ENCODE measurements at places on chromosomes 2 and 18.

GRCh38 chr2:96554293-96555145, 18.0 kb downstream of the ARID5A start:
- DNase-seq = peak; percentile 69

DNA sequence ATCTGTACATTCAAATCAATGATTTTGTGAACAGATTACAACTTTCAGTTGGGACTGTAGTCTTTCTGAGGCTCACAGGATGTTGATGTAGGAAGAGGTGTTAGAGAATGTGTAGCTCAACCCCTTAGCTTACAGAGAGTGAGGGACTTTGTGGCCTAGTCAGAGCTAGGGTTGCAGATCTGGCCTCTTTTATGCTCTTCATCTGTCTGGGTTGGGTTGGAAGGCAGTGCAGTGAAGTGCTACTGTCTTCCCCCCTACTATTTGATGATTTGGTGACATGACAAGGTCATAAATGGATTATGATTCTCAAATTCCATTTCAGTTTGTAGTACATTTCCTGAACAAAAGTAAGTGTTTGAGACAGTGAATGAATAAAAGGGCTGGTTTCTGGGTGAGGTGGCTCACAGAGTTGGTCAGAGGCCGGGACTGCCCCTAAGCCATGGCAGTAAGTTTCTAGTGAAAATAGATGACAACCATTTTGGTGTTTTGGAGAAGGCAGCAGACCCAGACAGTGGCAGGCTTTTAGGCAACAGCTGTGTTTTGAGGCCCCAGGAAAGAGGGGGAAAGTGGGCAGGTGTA, 21.6 kb downstream of the MAP4K4 start:
- DNase-seq = no peak

GRCh38 chr2:48760826-48761225, 5.3 kb upstream of the LHCGR start:
- no peak for DNase-seq

DNA sequence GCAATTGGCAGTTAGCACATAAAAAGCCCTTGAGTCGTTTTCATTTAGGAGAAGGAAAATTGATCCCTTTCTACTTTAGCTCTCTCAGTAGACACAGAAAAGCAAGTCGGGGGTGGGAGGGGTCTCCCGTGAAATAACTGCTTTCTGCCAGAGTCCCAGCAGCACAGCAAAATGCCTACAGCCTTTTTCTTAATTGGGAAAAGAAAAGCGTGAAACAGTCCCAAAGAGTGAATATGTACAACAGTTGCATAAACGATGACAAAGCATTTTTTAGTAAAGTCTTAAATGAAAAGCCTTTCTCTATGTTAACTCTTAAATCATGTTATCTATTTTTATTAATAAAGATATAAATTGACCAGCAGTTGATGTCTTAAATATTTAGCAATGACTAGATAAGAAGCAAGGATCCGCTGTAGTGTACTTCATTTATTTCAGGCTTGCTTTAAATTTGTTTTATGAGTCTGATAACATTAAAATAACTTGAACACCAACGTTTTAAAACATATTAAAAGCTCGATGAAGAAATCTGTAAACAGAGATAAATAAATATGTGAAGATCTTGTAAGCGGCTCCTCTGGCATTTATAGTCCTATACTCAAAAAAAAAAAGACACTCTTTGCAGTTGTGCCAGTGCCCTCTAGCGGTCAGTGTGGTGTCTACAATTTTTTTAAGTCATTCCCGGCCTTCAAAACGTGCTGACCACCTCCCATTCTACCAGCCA, 42.3 kb upstream of the ATIC start:
- DNase-seq = peak; percentile 37

- DNase-seq = no peak
Observed at GRCh38 chr2:190964170-190964795, 49.7 kb downstream of the STAT1 start.

DNA sequence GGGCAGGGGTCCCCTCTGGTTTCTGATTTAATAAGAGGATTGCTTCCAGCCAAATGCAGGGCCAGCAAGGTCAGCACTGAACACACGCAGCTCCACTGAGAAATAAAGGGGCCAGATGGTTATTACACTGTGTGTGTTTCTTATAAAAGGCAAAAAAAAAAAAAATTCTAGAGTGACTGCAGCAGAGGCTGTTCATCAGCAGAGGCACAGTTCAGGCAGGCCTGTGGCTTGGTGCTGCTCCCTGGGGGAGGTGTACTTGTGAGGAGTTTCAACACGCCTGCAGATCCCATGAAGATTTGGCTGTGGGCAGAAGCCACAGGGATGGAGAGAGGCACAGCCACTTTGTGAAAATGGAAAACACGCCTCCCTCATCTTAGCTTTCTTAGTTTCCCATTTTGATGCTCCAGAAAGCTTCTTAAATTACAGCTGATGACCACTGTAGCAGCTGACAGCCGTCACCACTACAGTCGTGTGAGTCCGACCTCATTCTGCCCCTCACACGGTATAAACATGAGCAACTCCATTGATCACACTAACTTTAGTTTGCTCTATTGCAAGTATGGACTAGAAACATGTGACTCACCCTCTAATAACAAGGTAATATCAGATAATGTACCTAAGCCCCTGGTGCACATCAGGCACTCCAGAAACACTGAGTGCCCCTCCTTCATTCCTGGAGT, 726.5 kb upstream of the RAB6C start:
- peak; percentile 22 for DNase-seq

DNA sequence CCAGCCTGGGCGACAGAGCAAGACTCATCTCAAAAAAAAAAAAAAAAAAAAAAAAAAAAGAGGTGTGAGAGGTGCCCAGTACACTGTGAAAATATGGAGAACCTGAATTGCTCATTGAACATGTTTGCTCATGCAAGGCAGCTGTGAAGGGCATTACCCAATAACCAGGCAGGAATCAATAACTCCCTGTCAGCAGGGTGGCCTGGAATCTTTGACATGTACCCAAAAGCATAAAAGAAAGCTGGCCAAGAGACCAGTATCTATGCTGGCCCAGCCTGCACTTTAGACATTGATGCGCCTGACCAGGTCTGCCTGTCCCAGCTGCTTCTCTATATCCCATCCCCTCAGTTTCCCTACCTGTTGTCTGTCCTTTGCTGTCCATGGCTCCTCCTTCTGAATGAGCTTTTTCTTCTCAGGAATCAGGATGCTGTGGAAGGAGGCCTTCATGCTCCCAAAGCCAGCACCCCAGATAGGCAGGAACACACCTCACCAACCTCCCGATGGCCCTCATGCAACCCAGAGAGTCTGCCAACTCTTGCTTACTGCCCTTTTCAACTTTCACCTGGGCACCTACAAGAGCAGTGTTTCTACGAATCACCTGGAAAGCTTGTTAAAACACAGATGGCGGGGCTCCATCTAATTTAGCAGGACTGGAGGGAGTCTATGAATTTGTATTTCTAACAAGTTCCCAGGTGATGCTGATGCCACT, 83.4 kb upstream of the PPP1CB start:
- DNase-seq = no peak

DNA sequence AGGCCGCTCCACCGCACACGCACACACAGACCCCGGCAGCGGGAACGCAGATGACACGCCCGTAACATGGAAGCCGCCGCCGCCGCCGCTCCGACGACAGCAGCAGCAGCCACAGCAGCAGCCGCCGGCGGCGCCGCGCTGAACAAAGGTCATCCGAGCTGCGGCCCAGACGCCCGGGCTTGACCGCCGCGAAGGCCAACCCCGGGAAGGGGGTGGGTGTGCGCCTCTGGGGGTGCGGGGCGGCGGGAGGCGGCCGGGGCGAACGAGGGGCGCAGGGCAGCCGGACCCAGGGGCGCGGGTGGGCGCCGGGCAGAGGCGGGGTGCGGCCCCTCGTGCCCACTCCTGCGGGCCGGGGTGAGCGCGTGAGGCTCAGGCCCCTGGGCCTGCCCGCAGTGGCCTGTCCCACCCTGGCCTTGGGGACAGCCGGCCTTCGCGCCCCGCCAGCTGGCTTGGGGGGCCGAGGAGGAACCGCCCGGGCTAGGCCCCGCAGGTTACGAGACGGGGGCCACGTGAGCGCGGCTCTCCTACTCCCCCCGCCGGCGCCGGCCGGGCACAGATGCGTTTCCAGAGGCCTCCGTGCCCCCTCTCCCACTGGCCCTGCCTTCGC, 1.0 kb upstream of the ZNF532 start:
- DNase-seq = peak; percentile 70

DNA sequence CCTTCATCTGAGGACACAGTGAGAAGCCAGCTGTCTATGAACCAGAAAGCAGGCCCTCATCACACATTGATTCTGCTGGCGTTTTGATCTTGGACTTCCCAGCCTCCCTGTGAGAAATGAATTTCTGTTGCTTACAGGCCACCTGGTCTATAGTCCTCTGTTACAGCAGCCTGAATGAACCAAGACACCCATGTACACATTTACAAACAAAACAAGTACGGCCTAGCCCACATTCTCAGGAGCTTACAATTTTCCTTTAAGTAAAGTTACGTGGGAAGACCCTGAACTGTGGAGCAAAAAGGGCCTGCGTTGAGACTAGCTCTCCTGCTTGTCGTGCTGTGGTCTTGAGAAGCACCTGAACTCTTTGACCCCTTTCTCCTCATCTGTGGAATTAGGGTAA, 12.0 kb upstream of the SLC20A1 start:
- DNase-seq = no peak

DNA sequence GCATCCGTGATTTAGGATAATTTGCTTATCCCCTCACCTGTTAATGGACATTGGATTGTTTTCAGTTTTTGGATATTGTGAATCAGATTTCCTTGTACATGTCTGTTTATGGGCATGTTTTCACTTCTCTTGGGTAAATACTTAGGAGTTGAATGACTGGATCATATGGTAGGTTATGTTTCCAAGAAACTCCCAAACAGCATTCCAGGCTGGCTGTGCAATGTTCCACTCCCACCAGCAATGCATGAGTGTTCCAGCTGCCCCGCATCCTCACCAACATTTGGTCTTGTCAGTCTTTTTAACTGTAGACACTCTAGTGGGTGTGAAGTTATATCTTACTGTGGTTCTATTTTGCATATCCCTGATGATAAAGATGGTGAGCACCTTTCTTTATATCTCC, 8.9 kb upstream of the LRRFIP1 start:
- DNase-seq = no peak

DNA sequence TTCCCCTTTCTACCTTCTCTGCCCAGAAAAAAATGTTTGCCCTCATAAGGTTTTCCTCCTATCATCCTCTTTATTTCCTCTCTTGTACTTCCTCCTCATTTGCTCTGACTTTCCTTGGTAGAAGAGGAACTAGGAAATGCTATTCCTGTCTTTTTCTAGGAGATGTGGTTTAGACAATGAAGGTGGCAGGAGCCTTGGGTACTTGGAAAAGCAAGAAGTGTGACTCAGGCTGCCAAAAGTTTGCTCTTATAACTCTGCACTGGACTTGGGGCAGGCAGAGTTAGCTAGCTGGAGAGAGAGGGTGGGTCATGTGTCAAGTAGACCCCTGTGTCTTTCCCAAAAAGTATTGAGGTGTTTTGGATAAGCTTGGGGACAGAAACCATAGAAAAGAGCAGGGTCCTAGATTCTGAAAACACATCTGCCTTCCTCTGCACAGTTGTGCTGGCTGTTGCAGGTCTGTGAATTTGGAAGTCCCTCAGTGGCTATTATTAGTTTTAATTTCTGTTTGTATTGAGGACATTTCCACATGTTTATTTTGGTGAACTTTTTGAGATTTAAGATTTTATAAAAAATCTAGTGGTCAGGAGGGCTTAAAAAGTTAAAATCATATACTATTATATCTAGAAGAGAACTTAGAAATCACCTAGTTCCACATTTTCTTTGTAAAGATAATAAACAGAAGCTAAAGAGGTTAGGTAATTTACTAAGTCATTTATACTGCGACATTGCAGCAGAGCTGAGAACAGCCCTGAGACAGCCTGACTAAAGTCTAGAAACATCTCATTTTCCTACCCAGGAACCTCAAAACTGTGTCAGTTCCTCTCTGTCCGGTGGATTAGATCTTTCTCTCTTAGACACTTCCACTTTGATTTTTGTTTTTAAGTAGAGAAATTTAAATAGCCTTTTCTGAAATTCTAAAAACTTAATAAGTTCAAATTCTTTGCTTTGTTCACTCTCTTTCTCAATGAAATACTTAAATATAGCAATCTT, 16.0 kb downstream of the INSIG2 start:
- no peak for DNase-seq

GRCh38 chr2:180983468-180984242, 3.2 kb downstream of the UBE2E3 start:
- peak; percentile 76 for DNase-seq

GRCh38 chr2:204339212-204339715, 206.0 kb upstream of the PARD3B start:
- no peak for DNase-seq

DNA sequence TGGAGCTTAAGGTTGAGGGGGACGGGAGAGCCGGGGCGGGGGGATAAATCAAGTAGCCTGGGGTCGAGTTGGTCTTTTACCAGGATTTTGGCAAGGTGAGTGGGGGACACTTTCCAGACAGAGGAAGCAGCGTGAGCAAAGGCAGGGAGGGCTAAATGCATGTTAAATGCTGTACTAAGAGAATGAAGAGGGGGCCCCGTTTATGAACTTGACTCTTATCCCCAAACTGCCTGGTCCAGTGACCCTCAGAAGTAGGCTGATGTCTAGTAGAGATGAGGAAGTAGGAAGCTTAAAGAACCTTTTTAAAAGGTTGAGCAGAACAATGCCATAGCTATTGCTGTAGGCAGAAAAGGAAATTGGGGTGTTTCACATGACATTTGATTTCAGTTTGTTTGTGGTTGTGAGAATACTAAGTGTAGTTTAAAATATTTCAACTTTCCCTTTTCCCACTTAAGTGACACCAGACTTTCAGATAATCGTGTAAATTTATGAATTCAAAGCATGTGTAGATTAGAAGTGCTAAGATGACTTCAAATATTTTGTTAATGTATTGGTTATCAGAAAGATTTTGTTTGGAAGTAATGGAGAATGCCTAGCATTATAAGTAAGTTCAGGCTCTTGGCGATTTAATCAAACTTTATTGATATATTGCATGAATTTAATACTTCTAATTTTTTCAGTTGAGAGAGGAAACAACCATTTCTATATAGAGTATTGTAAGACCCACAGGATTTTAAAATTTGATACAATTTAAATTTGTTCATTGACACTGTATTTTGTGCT, 1.8 kb downstream of the REL start:
- DNase-seq = peak; percentile 33

DNA sequence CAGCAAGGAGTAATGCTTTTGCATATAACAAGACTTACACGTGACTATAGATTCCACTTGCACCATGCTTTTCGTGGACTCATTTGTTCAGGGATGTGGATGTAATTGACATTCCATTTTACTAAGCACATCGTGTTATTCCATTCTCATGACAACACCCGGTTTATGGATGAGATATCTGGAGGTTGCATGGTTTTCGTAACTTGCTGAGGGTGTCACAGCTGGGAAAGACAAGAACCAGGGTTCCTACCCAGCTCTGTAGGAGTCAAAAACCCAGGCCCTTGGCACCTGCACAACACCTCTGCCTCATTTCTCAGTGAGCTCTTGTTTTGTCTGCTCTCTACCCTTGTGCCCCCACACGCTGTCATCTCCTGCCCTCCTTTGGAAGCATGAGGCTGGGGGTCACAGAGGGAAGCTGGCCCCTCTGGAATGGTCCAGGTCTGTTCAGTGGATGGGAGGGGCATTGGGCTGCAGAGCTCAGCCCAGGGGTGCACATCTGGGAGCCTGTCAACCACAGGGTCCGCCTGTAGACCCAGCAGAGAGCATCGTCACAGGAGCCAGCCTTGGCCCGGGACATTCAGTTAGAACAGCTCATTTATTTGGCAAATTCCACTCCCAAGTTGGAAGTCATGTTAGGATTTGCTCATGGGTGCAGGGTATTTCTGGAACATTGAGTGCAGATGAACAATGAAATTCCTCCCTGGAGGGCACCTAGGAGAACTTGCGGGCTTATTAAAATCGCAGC, 120.1 kb upstream of the TWIST2 start:
- no peak for DNase-seq

GRCh38 chr2:156476850-156477206, 40.6 kb downstream of the GPD2 start:
- DNase-seq = no peak

GRCh38 chr2:217573571-217573970, 429.2 kb downstream of the TNS1 start:
- DNase-seq = no peak
